ENCODE measurements at places on chromosomes 2 and 18.

- DNase-seq, result no peak
These were observed 105.1 kb upstream of the TTC27 start for GRCh38 chr2:32522770-32523169.

GRCh38 chr2:152506843-152507242 lies 171.9 kb downstream of the FMNL2 start:
- DNase-seq, result no peak

- DNase-seq, result no peak
These were observed 269.4 kb downstream of the TDRD15 start for GRCh38 chr2:21393173-21393572.

GRCh38 chr2:75462721-75463120 lies 98.0 kb downstream of the EVA1A start:
- no peak for DNase-seq

GRCh38 chr2:203909261-203909967 lies 27.1 kb upstream of the ICOS start:
- no peak for DNase-seq

Measured in activated CD8-positive, alpha-beta memory T cell treated with anti-CD3 and anti-CD28 coated beads, Interleukin-2, amount 50 U/mL, for 48 hours (primary cell).